ENCODE measurements at places on chromosomes 12 and 14. TPM values are rescaled to one million over a fixed set of nuclear protein-coding genes. Genes with fewer than 3 reads are reported as not detected.

DNA sequence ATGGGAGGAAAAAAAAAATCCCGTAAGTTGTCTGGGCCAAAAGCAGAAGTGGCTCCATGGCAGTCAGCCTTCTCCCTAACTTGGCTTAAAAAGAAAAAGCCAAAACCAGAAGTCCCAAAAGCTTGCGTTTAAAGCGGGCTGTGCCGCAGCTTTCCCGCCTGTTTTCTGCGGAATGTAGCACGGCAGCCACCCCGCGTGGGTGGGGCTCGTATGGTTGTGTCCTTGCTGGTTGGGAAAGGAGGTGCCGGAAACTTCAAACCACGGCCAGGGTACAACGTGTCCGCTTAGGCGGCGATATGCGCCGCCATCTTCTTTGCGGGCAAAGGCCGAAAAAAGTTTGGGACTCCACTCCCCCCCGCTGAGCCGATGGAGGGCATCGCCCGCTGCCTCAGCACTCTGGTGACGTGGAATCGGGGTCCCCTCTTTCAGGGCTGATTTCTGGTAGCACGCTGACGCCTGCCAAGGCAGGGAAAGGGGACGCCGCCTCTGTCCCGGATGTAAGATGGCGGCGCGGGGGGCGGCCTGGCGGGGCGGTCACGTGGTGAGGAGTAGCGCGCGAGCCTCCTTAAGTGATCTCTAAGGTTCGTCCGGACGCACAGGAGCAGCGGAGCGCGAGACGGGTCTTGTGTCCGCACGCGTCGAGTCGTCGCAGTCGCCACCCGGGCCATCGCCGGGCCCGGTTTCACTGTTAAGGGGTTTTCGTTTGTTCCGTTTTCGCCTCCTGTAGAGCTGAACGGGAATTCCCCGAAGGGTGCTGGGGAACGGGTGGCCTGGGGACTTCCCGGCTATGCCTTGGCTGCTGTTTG is 135.8 kb downstream of the MON2 start:
- DNase-seq, result peak; percentile 95
- no peaks in the 10 kb centered on the region for H3K27me3 ChIP-seq
- H3K4me1 ChIP-seq, result peaks cover 33% of the 10 kb centered on the region
- peak overlapping the region; percentile 99 for H3K27ac ChIP-seq
- H3K36me3 ChIP-seq, result peaks cover 8% of the 10 kb centered on the region
- H3K4me3 ChIP-seq, result peak overlapping the region; percentile 89

DNA sequence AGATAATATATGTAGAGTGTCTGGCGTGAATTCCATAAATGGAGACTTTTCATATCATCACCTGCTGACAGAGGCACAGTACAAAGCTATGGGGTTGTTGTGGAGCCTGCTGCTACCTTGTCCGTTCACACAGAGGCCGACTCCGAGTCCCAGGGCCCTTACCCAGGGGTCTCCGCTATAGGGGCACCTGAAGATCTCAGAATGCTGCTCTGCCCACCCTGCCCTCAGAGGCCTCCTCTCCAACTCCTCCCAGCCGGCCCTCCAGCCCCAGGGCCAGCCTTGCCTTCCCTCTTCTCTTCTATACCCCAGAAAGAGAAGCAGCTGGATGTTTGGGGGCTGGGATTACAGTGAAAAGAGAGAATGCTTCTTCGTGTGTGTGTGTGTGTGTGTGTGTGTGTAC is 21.3 kb downstream of the NCKAP5L start:
- H3K27ac ChIP-seq, result peak overlapping the region; percentile 14
- H3K4me3 ChIP-seq, result no peak overlapping the region
- no peak for DNase-seq
- no peaks in the 10 kb centered on the region for H3K27me3 ChIP-seq
- H3K4me1 ChIP-seq, result peaks cover 31% of the 10 kb centered on the region

GRCh38 chr12:129520739-129521138 is 383.1 kb downstream of the TMEM132D start:
- H3K4me1 ChIP-seq, result peaks cover 6% of the 10 kb centered on the region
- no peak for DNase-seq
- no peaks in the 10 kb centered on the region for H3K36me3 ChIP-seq

- H3K36me3 ChIP-seq, result peaks cover 6% of the 10 kb centered on the region
- no peak for DNase-seq
- no peaks in the 10 kb centered on the region for H3K27me3 ChIP-seq
- no peak overlapping the region for H3K27ac ChIP-seq
Measured at GRCh38 chr12:45439039-45439438, 223.1 kb downstream of the ANO6 start.

DNA sequence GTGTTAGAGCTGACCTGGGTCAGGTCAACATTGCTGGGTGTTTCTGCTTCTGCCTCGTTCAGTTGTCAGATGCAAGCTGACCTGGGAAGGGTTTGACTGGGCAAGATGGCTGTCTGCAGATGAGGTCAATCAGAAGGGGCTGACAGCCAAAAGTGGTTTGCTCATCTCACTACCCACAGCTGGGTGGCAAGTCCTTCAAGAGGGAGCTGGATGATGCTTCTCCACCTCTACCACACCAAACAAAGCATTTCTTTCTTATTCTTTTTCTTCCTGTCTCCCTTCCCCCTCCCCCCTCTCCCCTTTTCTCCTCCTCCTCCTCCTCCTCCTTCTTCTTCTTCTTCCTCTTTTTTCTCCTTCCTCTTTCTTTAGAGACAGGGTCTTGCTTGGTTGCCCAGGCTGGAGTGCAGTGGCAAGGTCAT is 268.2 kb upstream of the PLEKHG7 start:
- H3K36me3 ChIP-seq, result no peaks in the 10 kb centered on the region
- peaks cover 12% of the 10 kb centered on the region for H3K4me1 ChIP-seq
- H3K27me3 ChIP-seq, result no peaks in the 10 kb centered on the region

- H3K4me3 ChIP-seq, result no peak overlapping the region
- H3K27ac ChIP-seq, result peak overlapping the region; percentile 25
- peaks cover 16% of the 10 kb centered on the region for H3K36me3 ChIP-seq
- no peak for DNase-seq
Measured at GRCh38 chr12:57332646-57333312, 81.8 kb upstream of the STAC3 start.

The TOGARAM1 gene
- 20.7 TPM for total RNA-seq

GRCh38 chr14:72952171-72952570 is 25.9 kb downstream of the DCAF4 start:
- H3K4me3 ChIP-seq, result no peak overlapping the region
- no peaks in the 10 kb centered on the region for H3K4me1 ChIP-seq
- H3K27ac ChIP-seq, result no peak overlapping the region
- DNase-seq, result no peak
- H3K36me3 ChIP-seq, result peaks cover 16% of the 10 kb centered on the region
- H3K27me3 ChIP-seq, result no peaks in the 10 kb centered on the region

DNA sequence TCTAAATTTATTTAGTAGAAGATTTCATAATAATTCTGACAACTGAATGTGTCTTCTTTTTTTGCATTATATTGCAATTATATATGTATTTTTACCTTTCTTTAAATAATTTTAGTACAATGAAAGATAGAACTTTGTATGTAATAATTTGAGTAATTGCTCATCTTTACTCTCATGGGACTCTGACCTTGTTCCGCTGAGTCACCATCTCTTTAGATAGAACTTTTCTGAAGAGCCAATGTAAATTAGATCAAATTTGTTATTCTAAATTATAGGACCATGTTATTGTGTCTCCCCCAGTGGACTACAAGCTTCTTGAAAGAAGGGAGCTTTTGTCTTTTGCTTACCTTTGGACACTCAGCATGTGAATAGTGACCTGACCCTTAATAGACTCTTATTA is 96.1 kb downstream of the TRHDE start:
- H3K4me1 ChIP-seq, result no peaks in the 10 kb centered on the region
- no peak overlapping the region for H3K4me3 ChIP-seq
- H3K27ac ChIP-seq, result no peak overlapping the region
- peaks cover 3% of the 10 kb centered on the region for H3K27me3 ChIP-seq
- H3K36me3 ChIP-seq, result no peaks in the 10 kb centered on the region

GRCh38 chr12:91965781-91966180 is 179.9 kb downstream of the BTG1 start:
- no peak overlapping the region for H3K4me3 ChIP-seq
- no peak for DNase-seq
- H3K27ac ChIP-seq, result no peak overlapping the region

GRCh38 chr14:32820682-32821081 is 118.0 kb upstream of the NPAS3 start:
- DNase-seq, result no peak
- H3K4me1 ChIP-seq, result peaks cover 44% of the 10 kb centered on the region
- no peak overlapping the region for H3K4me3 ChIP-seq
- H3K36me3 ChIP-seq, result no peaks in the 10 kb centered on the region

DNA sequence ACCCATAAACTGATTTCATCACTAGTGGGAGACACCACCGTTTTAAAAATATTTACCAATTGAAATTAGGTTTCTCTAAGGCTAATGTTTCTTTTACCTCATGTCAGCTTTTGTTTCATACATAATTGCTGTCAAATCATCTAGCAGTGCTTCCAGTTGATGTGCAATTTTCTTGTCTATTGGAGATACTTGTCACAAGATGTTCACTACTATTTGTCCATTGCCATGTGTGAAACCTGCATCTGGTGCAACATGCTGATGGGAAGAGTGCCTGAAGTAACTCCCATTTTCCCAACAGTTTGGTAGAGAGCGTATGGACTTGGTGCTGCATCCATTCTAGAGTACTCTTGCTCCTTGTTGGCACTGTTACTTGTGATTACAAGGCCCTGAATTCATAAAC is 9.7 kb downstream of the XPOT start:
- no peak overlapping the region for H3K27ac ChIP-seq
- H3K27me3 ChIP-seq, result no peaks in the 10 kb centered on the region
- H3K4me1 ChIP-seq, result peaks cover 9% of the 10 kb centered on the region
- H3K36me3 ChIP-seq, result peaks cover 66% of the 10 kb centered on the region

GRCh38 chr14:100070310-100070709 is 5.1 kb downstream of the EVL start:
- H3K4me1 ChIP-seq, result peaks cover 45% of the 10 kb centered on the region
- peak; percentile 42 for DNase-seq
- H3K27me3 ChIP-seq, result no peaks in the 10 kb centered on the region
- H3K36me3 ChIP-seq, result no peaks in the 10 kb centered on the region

The MYH6 gene
- total RNA-seq, result not detected

DNA sequence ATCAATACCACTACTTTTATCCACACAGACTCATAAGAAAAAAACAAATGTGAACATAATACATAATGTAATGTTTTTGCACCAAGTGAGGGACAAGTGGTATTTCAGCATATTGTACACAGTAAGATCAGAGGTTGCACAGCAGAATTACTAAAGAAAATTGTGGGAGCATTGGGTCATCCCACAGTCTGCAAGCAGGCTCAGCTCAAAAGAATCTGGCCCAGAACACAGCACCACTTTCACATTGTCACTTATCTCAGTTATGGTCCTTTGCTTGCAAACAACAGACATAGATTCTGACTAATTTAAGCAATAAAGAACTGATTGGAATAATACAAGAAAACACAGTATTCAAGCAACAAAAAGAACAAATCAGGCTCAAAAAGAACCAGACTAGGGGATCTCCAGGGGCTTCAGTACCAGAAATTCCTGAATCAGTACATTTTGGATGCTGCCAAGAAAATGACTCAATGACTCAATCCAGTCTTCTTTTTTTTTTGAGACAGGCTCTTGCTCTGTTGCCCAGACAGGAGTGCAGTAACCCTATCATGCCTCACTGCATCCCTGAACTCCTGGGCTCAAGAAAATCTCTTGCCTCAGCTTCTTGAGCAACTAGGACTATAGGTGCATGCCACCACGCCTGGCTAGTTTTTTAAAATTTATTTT is 42.9 kb upstream of the EEA1 start:
- H3K27me3 ChIP-seq, result no peaks in the 10 kb centered on the region
- H3K4me1 ChIP-seq, result peaks cover 18% of the 10 kb centered on the region
- no peak for DNase-seq
- no peak overlapping the region for H3K27ac ChIP-seq
- peaks cover 2% of the 10 kb centered on the region for H3K36me3 ChIP-seq

DNA sequence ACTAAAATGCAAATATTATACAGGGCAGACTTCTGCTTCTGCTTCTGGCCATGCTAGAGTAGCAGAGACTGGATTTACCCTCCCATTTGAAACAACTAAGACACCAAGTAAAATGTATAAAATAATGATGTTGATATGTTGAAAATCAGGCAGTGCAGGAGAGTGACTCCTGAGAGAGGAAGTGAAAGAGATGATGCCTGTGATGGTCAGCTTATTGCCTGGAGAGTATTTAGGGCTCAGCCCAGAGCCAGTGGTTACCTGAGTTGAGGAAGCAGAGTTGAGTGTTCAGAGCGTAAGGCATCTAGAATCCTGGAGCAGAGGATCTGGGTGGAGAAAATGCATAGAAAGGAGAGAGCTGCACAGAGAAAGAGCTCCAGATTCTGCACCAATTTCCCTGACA is 131.8 kb upstream of the C14orf180 start:
- H3K4me1 ChIP-seq, result no peaks in the 10 kb centered on the region
- DNase-seq, result no peak
- H3K27ac ChIP-seq, result no peak overlapping the region
- H3K4me3 ChIP-seq, result no peak overlapping the region

GRCh38 chr12:13000616-13000924 is 505 bp upstream of the HEBP1 start:
- no peaks in the 10 kb centered on the region for H3K27me3 ChIP-seq
- DNase-seq, result no peak
- H3K4me3 ChIP-seq, result peak overlapping the region; percentile 93
- peaks cover 33% of the 10 kb centered on the region for H3K4me1 ChIP-seq
- H3K27ac ChIP-seq, result peak overlapping the region; percentile 93

DNA sequence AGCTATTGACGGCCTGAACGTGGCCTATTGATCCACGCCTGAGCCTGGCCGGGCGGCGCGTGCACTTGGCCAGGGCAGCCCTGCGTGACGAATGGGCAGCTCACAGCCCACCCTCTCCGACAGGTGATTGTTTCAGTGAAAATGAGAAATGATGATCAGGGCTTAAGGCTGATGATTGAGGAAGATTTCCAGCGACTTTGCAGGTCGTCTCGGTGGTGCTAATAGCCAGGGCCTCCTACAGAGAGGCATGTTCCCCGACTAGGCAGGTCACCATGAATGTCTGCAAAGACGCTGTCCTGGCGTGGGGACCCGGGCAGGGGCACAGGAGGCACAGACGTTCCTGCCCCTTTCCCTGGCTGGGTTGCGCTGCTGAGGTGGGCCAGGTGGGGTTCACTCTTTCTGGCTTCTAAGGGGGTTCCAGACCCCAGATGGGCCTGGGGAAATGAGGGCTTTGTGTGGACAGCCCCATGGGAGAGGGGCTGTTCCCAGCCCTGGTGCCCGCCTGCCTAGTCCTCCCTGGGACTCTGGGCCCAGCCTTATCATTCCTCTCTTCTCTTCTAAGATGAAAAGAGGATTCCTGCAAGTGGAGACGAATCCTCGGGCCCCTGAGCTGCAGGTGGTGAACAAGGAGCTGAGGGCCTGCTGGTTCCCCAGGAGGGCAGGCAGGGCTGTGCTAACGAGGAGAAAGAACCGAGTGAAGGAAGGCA is 157.4 kb downstream of the KIF26A start:
- no peak overlapping the region for H3K27ac ChIP-seq

DNA sequence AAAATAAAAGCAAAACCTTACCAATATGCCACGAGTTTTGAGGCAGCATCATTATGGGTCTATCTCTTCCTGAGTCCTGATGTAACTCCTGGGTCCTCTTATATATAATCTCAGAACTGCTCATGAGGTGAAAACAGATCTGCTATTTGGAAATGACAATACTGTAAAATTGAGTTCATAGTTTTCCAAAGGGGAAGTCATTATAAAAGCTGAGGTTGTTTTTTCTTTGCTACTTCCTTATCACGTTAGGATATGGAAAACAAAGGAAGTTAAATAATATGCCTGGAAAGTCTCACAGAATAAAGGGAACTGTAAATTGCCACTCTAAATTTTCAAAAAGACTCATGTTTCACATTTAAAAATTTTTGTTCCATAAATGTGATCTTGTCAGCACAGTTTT is at the start of gene CD163L1:
CD163L1 (minus strand) TSS at position 78 of the 400 bp plus-strand sequence; CDS start at position 52, 26 bp downstream.
- H3K36me3 ChIP-seq, result peaks cover 2% of the 10 kb centered on the region
- H3K27ac ChIP-seq, result no peak within 1 kb of the TSS
- H3K4me3 ChIP-seq, result no peak within 1 kb of the TSS
- peaks cover 26% of the 10 kb centered on the region for H3K27me3 ChIP-seq

Measured in osteocyte (in vitro differentiated cells).